ENCODE measurements at places on chromosomes 5 and 9. TPM values are rescaled to one million over a fixed set of nuclear protein-coding genes. Genes with fewer than 3 reads are reported as not detected.

GRCh38 chr5:172721455-172722326 lies 49.3 kb downstream of the DUSP1 start:
- DNase-seq = no peak

DNA sequence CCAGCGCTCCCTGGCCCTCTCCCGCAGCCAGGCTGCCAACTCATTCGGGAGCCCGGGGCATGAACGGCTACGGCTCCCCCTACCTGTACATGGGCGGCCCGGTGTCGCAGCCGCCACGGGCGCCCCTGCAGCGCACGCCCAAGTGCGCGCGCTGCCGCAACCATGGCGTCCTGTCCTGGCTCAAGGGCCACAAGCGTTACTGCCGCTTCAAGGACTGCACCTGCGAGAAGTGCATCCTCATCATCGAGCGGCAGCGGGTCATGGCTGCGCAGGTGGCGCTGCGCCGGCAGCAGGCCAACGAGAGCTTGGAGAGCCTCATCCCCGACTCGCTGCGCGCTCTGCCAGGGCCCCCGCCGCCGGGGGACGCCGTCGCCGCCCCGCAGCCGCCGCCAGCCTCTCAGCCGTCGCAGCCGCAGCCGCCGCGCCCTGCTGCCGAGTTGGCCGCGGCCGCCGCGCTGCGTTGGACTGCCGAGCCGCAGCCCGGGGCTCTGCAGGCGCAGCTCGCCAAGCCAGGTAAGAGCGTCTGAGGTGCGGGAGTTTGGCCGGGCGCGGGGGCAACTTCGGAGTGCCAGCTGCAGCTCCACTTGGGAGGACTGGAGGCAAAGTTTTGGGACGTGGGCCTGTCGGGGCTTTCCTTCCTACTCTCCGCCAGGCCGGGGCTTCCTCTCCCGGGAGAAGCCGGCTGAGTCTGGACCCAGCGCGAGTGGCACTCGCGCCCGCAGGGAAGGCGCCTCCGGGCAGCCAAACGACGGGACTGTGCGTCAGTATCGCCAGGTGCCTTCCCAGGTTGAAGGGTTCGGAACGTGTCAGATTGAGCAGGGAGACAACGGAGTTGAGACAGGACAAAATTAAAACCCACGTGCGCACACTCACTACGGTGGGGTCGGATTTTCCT lies 735 bp downstream of the DMRT3 start:
- DNase-seq = no peak

- DNase-seq = no peak
Observed at GRCh38 chr5:153552886-153553285, 62.4 kb downstream of the GRIA1 start.

DNA sequence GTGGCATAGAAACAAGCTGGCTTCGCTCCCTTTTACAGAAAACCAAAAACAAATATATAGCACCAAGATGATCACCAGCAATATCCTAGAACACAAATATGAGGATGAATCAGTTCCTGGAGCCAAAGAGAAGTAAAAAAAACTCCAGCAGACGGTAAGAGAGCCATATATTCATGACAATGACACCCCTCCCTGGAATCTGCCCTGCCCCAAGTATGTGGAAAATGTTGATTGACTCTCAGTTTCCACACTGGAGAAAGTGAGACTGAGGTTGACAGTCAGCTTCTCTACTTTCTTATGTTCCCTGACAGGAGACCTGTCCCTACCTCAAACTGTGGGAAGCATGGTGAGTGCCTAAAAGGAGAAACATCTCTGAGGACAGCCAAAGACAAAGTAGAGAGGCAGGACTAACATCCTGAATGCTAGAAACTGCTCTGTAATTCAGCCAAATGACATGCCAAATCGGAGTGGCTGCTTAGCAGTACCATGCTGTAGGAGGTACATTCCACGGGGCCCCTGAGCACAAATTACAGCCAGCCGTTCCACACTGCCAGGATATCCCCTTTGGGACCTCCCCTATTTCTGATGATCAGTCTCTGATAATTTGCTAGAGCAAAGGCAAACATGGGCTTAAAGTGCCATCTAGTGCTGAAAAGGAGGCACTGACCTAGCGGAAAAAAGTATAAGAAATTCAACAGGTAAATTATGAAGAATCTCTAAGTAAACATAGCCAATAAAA lies 424.0 kb upstream of the RGMB start:
- no peak for DNase-seq

GRCh38 chr9:37369671-37370070 lies 52.8 kb upstream of the GRHPR start:
- no peak for DNase-seq

GRCh38 chr5:138594305-138595058 lies 19.3 kb upstream of the HSPA9 start:
- no peak for DNase-seq

GRCh38 chr5:167447466-167448375 lies 843.7 kb upstream of the WWC1 start:
- DNase-seq = no peak

GRCh38 chr9:35813434-35814105 lies 1.3 kb downstream of the HINT2 start:
- no peak for DNase-seq

Gene MAST4
- 16.2 TPM for total RNA-seq

DNA sequence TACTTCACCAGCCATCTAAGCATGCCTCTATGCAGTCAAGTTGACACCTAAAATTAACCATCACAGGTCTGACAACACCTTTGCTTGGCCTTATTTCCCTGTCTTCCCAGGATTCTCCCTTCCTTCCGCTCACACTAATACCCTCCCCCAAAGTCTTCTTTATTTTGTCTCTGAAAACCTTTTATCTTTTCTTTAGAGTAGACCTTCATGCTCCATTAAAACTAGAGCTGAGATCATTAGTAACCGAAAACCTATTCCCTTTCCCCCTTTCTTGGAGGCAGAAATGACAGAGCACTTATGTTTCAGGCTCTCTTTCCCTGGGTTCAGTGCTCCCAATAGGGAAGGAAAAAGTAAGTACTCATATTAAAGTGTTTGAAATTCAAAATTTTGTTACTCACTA lies 423.8 kb downstream of the YTHDC2 start:
- no peak for DNase-seq

Gene CDKN2A
- 3.6 TPM for total RNA-seq

Gene DOCK2
- total RNA-seq = 20.1 TPM
